Epithelial cell of esophagus (primary cell): ENCODE measurements at places on chromosomes 12 and 14.

- no peak for DNase-seq
Observed at GRCh38 chr12:52413782-52414345, 7.7 kb upstream of the KRT82 start.

GRCh38 chr12:11765817-11766794 is 116.6 kb downstream of the ETV6 start:
- no peak for DNase-seq

DNA sequence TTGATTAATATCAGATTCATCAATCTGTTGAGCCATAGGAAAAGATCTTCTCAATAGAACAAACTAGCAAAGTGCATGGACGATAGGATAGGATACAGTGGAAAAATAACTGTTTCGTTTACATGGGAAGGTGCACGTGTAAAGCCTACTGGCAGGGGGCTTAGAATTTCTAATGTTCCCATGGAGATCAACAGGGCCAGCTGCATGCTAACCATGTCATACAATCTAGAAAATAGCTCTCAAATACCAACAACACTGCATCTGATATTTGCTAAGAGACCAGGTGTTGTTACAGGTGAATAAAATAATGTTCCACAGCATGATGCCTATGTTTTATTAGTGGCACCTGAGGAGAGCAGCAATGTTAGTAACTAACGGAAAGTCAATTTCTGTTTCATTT is 72.5 kb downstream of the ACSS3 start:
- DNase-seq = no peak

DNA sequence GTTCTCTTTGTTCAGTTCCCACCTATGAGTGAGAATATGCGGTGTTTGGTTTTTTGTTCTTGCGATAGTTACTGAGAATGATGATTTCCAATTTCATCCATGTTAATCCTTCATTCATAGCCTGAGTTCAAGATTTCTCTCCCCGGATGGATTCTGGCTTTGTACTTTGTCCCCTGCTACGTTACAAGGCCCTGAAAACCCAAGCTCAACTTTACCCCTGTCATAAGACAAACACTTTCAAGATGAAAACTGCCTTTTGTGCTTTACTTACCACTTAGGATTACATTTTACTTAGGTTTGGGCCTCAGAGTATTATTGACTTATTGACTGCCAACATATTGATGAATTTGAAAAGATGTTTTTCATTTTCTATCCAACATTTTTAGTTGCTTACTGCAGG is 36.3 kb downstream of the FOXA1 start:
- no peak for DNase-seq

DNA sequence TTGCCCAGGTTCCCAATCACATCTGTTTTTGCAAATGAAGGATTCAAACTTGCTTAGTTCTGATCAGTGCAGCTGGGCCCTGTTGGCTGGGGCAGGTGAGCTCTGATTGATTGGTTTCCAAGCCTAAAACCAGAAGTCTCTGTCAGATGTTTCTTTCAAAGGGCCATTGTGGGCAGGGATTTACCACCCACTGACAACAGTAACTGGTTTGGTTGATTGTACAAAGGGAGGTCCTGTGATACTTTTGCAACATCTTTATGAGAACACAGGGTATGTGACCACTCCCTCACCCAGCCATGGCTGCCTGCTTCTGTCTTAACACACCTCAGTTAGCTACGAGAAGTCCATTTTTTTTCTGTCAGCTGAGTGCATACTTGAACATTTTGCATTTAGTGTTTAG is 184.1 kb downstream of the FLRT2 start:
- no peak for DNase-seq

DNA sequence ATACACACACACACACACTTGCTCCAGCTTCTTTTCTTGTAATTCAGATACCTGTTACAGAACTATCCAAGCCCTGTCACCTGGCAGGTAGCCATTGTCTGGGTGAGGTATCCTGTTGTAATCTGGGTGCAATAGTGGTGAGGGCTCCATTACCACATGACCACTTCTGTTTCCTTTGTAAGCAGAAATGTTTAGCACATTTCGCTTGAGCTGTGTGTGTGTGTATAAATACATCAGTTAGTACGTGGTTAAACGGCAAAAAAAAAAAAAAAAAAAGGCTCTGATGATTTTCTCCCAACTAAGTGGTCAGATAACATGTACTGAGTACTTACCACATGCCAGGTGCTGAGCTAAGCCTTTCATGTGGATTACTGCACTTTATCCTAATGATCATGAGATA is 129.3 kb upstream of the SSTR1 start:
- DNase-seq = no peak
